ENCODE measurements at places on chromosomes 2 and 18.

DNA sequence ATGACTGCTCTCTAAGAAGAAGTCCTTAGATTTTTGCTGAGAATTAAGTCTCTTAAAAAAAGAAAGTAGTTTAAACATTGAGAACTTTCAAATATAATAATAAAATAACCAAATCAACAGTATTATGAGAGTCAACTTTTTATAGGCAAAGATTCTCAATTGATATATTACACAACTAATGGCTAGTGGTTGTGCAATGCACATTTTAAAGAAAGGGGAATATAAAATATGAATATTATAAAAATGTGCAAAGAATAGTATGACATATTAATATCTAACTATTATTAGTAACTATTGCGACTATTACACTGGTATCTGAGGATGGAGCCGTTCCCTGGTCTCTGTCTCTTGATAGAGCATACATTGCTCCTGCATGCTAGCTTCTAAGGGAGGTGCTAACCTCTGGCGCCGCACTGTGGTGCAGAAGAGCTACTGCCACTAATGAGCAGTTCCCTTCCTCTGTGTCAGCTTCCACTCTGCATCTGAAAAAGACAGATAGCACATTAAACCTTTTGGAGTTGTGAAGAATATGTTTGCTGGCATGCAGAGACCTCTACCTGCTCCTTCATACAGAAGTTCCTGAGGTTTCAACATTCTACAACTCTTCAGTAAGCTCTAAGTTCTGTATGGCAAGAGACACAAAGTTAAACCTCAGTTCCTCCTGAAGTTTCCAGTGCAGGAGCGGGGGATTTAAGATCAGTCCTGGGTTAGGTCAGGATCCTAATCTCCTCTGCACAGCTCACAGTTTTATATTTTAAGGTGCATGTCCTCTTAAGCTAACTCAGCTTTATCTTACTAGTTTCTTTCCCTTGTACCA, 3.5 kb upstream of the SLC9A2 start:
- DNase-seq, result no peak

DNA sequence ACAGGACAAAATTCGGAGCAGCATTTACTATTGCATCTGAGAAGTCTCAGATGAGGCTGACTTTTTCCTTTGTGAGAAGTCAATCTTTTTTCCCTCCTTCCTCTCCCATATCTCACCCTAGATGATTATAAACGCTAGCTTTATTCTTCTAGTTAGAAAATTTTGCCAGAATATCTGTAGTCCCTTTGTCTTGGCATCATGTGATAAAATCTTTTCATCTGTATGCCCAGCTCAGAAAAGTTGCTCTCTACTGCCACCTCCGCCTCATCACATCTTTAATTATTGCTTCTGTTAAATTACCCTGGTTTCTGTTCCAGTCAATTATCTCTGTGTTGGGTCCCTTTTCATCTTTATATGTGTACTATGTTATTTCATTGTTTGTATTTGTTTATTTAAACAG, 210.8 kb upstream of the SLC35G4 start:
- no peak for DNase-seq

DNA sequence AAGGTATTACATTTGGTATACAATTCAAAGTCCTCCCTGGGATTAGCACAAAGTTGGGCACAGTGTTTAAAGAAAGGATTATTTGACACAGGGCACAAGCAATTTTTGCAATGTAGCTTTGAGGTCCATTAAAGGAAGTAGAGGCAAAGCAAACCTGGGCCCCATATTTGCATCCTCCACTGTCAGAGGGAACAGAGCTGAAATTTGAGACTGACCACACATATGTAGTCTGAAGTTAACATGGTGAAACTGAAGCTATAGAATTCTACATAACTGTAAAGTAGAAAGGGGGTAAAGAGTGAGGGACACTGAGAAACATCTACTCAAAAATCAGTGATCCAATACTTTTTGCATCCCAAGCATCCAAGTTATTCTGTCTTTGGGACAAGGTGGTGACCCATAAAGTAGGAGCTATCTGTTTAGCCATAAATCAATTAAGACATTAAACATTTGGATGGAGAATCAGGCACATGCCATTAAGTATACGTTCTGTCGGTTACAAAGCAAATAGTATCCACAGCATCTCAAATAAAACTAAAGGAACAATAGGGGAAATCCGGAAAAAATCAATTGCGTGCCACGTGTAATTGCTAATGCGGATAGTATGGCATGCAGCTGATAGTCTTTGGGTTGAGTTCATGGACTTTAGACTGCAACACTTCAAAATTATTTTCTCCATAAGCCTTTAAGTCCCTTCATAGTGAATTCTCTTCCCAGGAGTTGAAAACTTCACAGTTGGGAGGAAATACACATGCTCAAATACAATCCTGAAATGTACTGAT, 72.6 kb downstream of the PLEKHM3 start:
- no peak for DNase-seq

DNA sequence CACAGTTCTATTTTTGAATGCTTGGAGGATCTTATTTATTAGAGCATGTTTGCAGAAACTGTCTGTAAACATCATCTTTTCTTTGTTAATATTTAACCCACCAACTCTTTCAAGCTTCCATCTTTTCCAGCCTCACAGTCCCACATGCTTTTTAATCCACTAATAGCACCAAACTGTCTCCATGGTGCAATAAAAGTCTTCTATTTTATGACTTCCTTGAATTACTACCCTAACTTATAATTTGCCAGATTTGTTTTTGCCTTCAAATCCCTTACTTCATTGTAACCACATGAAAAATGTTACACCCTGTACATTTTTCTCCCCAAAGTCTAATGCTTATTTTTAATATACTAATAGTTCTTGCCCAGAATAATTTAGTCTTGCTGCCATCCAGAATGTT, 792.6 kb downstream of the PLCL1 start:
- no peak for DNase-seq

DNA sequence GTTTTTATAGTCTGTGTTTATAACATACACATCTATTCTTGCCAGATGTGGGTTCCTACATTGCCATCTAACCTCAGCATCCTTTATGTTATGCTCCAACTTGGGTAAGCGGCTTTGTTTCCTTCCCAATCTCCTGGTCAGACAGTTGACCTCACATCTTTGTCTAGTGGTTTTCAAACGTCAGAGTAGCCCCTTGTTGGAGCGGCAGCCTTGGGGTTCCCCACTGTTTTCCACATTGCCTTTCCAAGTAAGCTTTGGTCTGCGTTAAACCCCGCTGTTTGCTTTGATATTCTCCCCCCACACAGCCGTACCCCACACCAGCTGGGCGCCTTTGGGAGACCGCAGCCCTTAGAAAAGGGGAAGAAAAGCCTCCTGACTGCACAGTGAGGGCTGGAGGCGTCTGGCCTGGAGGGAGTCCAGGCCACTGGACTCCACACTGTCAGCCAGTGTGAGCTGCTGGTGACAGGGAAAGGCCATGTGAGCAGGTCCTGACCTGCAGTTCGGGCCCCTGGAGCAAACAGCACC, 83.3 kb downstream of the MALT1 start:
- DNase-seq, result peak; percentile 45

GRCh38 chr2:224395620-224396390, 6.1 kb downstream of the FAM124B start:
- DNase-seq, result no peak

- DNase-seq, result no peak
These were observed 1.9 kb downstream of the CLK1 start for GRCh38 chr2:200862532-200863000.

DNA sequence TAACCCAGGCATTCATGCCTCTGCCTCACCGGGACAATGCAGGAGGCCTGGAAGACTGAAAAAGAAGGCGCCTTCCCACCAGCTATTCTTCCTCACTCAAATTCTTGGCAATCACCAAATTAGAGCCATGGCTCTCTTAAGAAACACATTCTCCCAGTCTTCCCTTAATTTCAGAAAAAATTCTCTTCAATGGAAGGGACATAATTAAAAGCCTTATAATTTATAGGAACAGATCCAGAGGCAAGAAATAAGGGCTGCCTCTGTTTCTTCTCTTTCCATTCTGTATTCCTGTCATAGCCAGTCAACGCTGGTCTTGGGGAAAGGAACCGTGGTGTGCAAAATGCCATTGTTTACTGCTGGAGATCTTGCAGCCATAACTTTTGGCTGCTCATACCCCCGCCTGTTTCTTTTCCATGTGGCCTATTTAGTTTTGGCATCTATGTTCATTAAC, 32.8 kb downstream of the DTNA start:
- DNase-seq, result no peak

DNA sequence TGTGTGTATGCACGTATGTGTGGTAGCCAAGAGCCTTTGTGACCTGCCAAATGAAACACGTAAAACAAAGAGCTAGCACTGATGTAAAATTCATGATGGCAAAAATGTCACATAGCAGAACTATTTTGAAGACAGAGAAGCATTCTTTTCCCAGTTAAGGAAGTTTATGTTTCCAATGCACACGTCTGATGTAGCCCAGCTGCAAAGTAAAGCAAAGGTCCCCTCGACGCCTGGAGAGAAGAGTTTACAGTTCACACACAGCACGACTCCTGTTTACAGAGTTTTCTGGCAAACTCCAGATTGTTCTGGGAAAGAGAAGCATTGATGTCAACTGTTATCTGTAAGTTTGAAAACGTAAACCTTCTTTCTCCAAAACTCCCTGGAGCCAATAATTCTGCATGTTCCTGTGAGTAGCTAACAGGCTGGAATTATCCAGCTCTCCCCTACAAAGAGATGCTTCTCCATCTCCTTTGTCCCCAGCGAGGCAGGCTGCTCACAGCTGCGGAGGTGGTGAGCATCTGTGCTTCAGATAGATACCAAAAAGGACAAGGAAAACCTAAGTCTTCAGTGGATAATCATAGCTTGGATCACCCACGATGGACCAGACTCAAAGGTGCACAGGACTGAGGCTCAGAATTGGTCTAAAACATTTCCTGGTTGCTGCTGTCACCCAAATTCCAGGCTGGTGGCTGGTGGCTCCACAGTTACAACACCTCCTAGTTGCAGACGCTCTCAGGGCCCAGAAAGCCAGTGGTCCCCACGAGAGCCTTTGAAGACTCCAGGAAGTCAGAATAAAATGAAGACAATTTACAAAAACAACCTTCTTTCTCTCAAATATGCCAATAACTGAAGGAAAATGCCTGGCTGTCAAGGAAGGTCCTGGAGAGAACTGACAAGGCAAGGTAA, 87.4 kb downstream of the COL6A3 start:
- no peak for DNase-seq

DNA sequence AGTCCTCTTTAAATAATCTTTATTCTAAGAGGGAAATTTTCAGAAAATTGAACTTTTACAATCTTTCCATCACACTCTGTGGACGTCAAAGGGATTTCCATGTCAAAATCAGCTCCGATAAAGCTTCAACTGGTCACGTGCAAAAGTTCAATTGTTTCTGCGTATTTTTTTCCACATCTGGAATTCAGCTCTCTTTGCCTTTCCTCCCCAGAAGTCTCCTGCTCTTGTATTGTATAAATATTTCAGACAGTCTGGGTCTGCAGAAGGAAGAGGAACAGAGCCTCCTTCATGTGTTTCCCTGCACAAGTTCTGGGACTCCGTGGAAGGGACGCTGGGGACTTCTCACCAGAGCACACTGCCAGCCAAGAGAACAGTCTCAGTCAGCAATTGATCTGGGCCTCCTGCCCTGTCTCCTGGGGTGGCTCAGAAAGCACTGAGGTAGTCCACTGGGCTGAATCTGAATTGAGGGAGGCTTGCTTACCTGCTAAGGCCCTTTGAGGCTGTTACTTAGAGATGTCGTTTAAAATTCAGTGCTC, 251.5 kb downstream of the TFCP2L1 start:
- no peak for DNase-seq

GRCh38 chr2:234932591-234933168, 19.1 kb upstream of the SH3BP4 start:
- DNase-seq, result no peak

- DNase-seq, result no peak
These were observed 179.8 kb upstream of the REG3G start for GRCh38 chr2:78845664-78846185.

GRCh38 chr2:234289834-234290590, 206.9 kb downstream of the ARL4C start:
- DNase-seq, result no peak
